HepG2 (cell line): ENCODE measurements at places on chromosomes 4 and X.
A peak's percentile ranks its signal among the peaks of the same experiment; 100 is the strongest.

- no peak for DNase-seq
Observed at GRCh38 chr4:6658597-6659075, 18.2 kb downstream of the MRFAP1 start.

DNA sequence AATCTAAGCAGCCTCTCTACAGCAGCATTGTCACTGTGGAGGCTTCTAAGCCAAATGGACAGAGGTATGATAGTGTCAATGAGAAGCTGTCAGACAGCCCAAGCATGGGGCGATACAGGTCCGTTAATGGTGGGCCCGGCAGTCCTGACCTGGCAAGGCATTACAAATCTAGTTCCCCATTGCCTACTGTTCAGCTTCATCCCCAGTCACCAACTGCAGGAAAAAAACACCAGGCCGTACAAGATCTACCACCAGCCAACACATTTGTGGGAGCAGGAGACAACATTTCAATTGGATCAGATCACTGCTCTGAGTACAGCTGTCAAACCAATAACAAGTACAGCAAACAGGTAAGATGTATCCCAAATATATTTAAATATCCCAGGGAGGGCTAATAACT, 4.1 kb downstream of the PCDH7 start:
- no peak for DNase-seq

DNA sequence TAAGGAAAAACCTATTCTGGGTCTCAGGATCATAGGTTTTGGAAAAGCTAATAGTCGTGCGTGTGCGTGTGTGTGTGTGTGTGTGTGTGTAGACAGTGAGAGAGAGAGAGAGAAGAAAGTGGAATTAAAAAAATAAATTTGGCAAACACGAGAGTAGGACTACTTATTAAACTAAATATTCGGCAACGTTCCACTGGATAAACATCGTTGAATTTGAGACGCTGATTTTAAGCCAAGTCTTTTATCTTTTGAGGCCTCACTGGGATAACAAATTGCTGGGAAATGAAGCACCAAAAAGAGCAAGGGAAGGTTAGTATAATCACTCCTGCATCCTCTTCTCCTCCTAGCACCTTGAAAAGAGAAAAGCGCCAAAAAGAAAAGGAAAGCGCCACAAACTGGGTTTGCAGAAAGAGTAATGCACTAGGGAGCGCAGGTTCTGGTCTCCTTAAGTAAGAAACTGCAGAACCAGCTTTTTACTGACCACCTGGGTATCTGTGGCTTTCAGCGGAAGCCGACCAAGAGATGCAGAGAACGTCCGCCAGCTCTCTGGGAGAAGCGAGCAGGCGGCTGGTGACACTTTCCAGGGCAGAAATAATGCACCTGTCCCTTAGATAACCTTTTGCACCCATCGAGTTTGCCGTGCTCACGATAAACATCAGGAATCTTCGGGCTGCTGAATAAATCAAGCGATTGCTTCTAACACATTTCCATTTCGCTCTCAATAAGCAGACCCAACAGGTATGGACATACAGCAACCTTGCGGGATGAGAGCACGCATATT, 3.4 kb downstream of the ATOH1 start:
- no peak for DNase-seq

DNA sequence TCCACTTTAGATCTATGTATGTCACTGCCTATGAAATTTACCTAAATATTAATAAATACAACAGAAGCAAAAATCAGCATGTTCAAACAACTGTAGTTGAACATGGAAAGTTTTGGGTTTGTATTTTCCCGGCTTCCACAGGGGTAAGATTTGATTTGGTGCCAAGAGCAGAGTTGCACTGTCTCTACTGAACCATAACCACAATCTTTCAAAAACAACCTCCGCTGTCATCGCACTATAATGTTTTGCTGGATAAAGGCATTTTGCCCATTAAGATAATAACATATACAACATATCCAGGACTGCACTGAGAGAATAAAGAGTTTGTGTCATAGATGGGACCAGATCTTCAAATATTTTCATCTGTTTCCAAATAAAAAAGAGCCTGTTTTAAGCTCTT, 94.9 kb downstream of the TENM3 start:
- no peak for DNase-seq

DNA sequence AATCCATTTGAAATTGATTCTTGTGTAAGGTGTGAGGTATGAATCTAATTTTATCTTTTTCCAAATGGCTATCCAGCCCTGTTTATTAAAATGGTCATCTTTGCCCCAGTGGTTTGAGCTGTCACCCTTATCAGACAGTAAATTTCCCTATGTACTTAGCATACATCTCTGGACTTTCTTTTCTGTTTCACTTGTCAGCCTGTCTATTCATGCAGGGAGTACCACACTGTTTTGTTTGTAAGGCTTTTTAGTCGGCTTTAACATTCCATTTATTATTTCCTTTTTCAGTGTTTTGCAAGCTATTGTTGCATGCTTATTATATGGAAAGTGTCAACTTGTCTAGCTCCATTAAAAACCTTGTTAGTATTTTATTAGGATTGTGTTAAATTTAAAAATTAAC, 155.8 kb downstream of the STAG2 start:
- no peak for DNase-seq

GRCh38 chr4:54001668-54002365, 62.6 kb downstream of the CHIC2 start:
- DNase-seq = no peak

DNA sequence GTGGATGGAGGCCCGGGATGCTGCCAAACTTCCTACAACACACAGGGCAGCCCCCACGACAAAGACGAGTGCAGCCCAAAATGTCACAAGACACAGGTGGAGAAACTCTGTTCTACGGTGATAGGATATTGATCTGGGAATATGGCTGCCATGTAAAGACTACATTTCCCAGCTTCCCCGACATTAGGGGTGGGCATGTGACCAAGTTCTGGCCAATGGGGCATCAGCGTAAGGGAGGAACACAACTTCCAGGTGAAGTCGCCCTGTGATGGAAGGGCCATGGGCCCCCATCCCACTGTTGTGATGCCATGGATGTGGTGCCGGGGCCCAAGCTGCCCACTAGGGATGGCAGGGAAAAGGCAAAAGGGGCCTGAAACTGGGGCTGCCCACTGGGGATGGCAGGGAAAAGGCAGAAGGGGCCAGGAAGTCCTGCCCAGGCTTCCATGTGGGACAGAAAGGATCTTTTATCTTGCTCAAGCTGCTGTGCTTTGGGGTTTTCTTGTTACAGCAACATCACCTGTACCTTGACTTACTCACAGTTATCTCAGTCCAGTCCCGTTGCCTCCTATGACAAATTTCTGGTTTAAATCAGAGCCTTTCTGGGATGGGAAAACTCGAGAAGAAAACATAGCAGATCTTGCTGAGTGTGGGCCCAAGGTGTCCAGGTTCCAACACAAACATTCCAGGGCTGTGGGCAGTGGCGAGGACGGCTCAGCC, 9.7 kb upstream of the ADRA2C start:
- no peak for DNase-seq

GRCh38 chr4:85715991-85716737, 241.2 kb downstream of the ARHGAP24 start:
- DNase-seq = no peak

GRCh38 chr4:37892641-37893040, 1.8 kb downstream of the TBC1D1 start:
- DNase-seq = no peak

DNA sequence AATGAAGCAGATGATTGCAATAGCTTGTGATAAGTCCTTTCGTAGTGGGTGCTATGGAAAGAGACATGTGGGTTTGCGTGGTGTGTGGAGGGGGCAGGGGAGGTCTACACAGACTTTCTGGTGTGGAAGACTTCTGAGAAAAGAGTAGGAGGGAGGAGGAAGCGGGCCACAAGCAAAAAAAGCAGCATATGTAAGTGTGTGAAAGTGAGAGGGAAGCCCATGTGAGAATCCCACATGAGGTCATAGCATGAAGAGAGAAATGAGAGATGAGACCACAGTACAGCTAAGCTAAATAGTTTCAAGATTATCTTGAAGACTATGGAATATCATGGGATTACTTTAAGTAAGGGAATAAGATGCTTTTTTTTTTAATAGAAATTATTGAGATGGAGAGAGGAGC, 2039.9 kb upstream of the TENM3 start:
- DNase-seq = no peak

- no peak for DNase-seq
Observed at GRCh38 chr4:90648311-90648710, 521.1 kb downstream of the CCSER1 start.

DNA sequence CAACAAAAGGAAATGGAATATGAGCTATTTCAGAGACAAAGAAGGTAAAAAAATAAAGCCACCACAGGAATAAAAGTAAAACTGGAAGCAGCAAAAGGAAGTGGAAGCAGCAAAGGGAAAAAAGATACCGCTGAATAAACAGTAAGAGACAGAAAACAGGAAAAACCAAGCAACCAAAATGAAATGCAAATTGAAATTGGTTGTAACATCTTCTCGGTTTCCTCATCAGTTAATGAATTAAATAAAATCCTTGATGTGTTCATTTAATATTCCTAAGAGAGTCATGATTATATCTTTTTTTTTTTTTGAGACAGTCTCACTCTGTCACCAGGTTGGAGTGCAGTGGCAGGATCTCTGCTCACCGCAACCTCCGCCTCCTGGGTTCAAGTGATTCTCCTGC, 132.8 kb downstream of the DLG3 start:
- DNase-seq = no peak

GRCh38 chr4:45350438-45350837, 624.1 kb upstream of the GNPDA2 start:
- DNase-seq = no peak

DNA sequence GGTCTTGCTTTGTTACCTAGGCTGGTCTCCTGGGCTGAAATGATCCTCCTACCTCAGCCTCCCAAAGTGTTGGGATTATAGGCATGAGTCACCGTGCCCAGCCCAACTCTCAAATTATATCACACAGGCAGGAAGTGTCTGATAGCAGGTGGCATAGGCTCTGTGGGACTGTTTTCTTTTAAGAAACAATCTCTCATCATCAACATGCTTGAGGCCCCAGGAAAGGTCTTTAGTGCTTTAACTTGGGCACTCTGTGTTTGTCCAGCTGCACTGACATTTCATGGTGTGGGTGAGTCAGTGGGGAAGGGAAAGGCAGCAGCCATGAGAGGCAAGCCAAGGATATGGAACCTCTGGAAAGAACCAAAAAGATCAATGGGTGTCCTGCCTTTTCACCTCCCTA, 88.1 kb upstream of the TSPAN5 start:
- no peak for DNase-seq

- DNase-seq = no peak
Observed at GRCh38 chr4:121226362-121226761, 62.2 kb upstream of the TNIP3 start.

GRCh38 chr4:116881077-116881476, 204.3 kb downstream of the TRAM1L1 start:
- no peak for DNase-seq

- DNase-seq = peak; percentile 8
Observed at GRCh38 chrX:37825215-37825842, 22.0 kb downstream of the DYNLT3 start.

- no peak for DNase-seq
Observed at GRCh38 chrX:22314692-22315091, 42.0 kb downstream of the CBLL2 start.

GRCh38 chr4:3220476-3221183, 28.3 kb upstream of the MSANTD1 start:
- DNase-seq = no peak
